Dermis blood vessel endothelial cell (primary cell): ENCODE measurements at places on chromosomes 11 and 22. TPM values are rescaled to one million over a fixed set of nuclear protein-coding genes. Genes with fewer than 3 reads are reported as not detected.

Gene ZNF143
- 30.1 and 32.4 TPM in 2 replicates for total RNA-seq

DNA sequence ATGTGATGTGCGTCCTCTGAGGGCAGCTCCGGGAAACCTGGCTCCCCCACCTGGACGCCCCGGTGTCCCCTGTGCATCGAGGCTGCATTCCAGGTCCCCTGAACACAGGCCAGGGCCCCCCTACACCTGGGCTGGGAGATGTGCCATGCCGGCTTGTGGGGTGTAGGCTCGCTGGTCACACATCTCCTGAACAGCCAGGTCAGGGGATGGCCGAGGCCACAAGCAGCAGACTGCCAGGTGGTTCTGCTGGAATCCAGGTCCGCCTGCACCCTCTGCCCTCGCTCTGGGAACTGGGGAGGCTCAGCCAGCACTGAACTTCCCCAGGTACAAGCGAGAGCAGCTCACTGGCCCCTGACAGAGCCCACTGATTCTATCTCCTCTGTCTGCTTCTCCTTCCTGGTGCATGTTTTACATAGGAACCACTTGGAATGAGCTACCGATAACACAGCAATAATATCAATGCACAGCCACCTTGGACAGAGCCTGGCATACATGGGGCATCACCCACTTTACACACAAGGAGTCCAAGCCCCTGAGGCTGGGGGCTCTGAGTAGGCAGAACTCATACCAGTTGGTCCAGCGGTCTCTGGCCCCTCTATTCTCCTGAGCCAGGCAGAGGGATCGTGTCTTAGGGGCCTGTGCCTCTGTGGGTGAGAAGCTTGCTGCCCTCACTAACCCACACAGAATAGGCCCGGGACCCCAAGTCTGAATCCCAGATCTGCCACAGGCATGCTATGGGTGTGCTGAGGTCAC is 46.8 kb downstream of the TBX1 start:
- no peak for DNase-seq

DNA sequence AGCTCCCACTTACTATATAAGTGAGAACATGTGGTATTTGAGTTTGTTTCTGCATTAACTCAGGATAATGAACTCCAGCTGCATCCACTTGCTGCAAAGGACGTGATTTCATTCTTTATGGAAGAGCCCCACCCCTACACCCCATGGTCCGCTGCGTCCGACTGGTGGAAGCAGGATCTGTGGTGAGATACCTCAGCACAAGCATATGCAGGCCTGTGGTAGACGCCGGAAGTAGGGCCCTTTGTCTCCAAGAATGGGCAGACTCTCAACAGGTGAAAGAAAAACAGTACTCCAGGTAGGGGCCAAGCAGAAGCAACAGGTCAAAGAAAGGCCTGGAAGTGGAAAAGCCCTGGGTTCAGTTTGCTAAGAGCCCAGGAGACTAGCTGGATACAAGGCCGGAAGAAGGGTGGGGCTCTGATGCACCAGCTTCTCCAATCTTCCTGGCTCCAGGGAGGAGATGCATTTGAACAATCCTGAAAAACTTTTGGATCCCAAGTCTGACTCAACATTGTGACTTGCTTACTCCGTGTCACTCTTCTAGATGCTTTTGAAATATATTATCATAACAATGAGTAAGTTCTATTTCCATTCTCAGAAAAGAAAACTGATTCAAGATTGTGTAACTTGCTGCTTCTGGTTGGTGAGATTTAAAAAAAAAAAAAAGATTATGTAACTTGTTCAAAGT is 30.4 kb downstream of the NEAT1 start:
- DNase-seq: peak; percentile 68

DNA sequence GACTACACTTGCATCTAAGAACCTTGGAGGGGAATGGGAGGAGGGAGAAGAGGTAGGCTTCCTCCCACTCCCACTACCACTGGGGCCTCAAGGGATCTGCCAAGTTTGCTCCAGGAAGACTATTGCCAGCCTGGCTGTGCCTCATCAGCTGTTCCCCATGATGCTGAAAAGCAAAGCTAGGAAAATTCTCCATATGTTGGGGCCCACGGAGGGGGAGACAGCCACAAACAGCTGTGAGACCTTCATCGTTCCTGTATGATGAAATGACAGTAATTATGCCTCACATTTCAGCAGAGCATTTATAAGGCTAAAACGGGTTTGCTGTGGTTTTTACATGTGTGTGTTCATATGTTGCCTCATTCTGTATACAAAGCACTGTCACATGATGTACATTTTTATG is 6.7 kb downstream of the DSCAML1 start:
- no peak for DNase-seq

Gene FGF4
- not detected in 2 replicates for total RNA-seq

Gene ANGPTL5
- 0.09 TPM in 1 of 2 replicates, not detected in the other for total RNA-seq

GRCh38 chr11:45942381-45942780 is 19.9 kb downstream of the LARGE2 start:
- no peak for DNase-seq
